ENCODE measurements at places on chromosomes 5 and 9. TPM values are rescaled to one million over a fixed set of nuclear protein-coding genes. Genes with fewer than 3 reads are reported as not detected.

The HK3 gene
- total RNA-seq = not detected

The SNCAIP gene
- not detected for total RNA-seq

The TSLP gene
- total RNA-seq = not detected

The FOXD4L5 gene
- total RNA-seq = 0.11 TPM

The IFNA7 gene
- not detected for total RNA-seq

The MAPKAP1 gene
- total RNA-seq = 77.6 TPM

The CDC14B gene
- total RNA-seq = 11.1 TPM

The OR13F1 gene
- not detected for total RNA-seq

The PCDHB11 gene
- total RNA-seq = 0.20 TPM

The PCDHGA12 gene
- total RNA-seq = not detected

The ZBTB6 gene
- total RNA-seq = 3.1 TPM

The HAVCR2 gene
- total RNA-seq = 0.20 TPM

The DOCK8 gene
- 0.40 TPM for total RNA-seq

The PCDHB4 gene
- not detected for total RNA-seq

The SDHA gene
- 92.2 TPM for total RNA-seq

The OTP gene
- 0.12 TPM for total RNA-seq

The CCL27 gene
- total RNA-seq = not detected

The IL4 gene
- total RNA-seq = not detected

The NEUROG1 gene
- total RNA-seq = not detected
